Pulmonary artery endothelial cell (primary cell): ENCODE measurements at places on chromosomes 6 and 20. TPM values are rescaled to one million over a fixed set of nuclear protein-coding genes. Genes with fewer than 3 reads are reported as not detected.

HDGFL1 gene
- not detected in 2 replicates for total RNA-seq

TSPO2 gene
- not detected in 2 replicates for total RNA-seq

SDCBP2 gene
- 3.0 and 7.0 TPM in 2 replicates for total RNA-seq

SNAI1 gene
- 0.86 and 2.1 TPM in 2 replicates for total RNA-seq

SPATA25 gene
- total RNA-seq: 0.53 and 0.59 TPM in 2 replicates

ELOVL4 gene
- 0.71 and 0.99 TPM in 2 replicates for total RNA-seq

ZNF311 gene
- total RNA-seq: 0.56 and 0.59 TPM in 2 replicates

BHLHE23 gene
- not detected in 2 replicates for total RNA-seq
